ENCODE measurements at places on chromosomes 5 and 9. TPM values are rescaled to one million over a fixed set of nuclear protein-coding genes. Genes with fewer than 3 reads are reported as not detected.
A peak's percentile ranks its signal among the peaks of the same experiment; 100 is the strongest.

The SPATA31E1 gene
- total RNA-seq: not detected

The SLC25A51 gene
- total RNA-seq: 37.1 TPM

The TNPO1 gene
- 172 TPM for total RNA-seq

The PCDHGA7 gene
- 0.62 TPM for total RNA-seq

The ANKRD34B gene
- 0.20 TPM for total RNA-seq

The S1PR3 gene
- 24.6 TPM for total RNA-seq

The ZMYND19 gene
- total RNA-seq: 31.1 TPM

- peaks cover 53% of the 10 kb centered on the region for H3K4me1 ChIP-seq
- H3K27ac ChIP-seq: peak overlapping the region; percentile 78
- H3K4me3 ChIP-seq: no peak overlapping the region
- DNase-seq: no peak
- H3K27me3 ChIP-seq: no peaks in the 10 kb centered on the region
- H3K36me3 ChIP-seq: no peaks in the 10 kb centered on the region
These were observed 3.7 kb upstream of the ICE1 start for GRCh38 chr5:5418764-5419163.

DNA sequence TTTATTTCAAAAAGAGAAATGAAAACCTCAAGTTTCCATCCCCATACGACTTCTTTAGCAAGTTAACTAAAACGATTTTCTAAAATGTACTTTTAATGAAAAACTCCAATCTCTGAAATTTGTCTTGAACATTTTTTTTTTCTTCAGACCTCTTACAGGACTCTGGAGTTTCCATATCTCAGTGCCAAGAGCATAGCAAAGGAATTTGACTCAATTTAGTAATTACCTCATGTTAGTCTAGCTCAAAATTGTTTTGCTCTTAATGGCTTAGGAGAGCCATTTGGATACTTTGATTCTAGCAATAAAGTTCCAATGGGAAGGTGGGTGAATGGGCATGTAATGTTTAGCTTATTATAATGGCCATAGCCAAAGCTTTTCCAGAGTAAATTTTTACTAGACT is 26.0 kb upstream of the SPATA31D4 start:
- no peaks in the 10 kb centered on the region for H3K4me1 ChIP-seq
- no peaks in the 10 kb centered on the region for H3K36me3 ChIP-seq
- DNase-seq: peak; percentile 67
- no peak overlapping the region for H3K4me3 ChIP-seq
- no peaks in the 10 kb centered on the region for H3K27me3 ChIP-seq
- H3K27ac ChIP-seq: no peak overlapping the region

DNA sequence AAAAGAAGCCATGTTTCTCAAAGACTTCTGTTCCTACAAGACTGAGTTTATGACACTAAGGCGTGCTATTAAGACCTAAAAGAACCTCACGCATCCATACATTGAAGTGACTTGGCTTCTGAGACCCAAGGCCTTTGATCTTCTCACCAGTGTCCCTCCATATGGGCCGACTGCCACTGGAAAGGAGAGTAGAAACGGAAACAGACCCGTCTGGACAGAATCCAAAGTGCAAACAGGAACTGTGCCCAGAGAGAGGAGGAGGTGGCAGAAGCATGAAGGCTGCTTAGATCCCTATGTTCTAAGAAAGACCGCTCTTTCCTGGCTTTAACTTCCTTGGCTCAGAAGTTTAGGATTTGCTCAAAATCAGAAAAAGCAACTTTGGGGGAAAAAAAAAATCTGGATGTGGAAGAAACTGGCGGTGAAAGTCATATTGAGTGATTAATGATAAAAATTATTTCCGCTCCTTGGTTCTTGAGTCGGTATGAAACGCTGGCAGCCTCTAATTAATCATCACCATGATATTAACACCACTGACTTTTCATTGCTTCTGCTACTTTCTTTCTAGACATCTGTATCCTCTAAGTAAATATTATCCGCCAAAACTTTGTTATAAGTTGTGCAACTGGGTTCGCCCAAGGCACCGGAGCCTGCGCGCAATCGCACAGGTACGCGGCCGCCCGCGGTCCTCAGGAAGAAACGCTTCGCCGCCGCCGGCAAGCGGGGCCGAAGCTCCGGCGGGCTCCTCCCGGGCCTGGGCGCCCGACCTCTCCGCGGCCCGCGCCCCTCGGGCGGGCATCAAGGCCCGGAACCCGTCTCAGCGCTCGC is 726 bp downstream of the DAP start:
- H3K27me3 ChIP-seq: no peaks in the 10 kb centered on the region
- peak overlapping the region; percentile 86 for H3K27ac ChIP-seq
- peaks cover 34% of the 10 kb centered on the region for H3K4me1 ChIP-seq
- peak overlapping the region; percentile 82 for H3K4me3 ChIP-seq

DNA sequence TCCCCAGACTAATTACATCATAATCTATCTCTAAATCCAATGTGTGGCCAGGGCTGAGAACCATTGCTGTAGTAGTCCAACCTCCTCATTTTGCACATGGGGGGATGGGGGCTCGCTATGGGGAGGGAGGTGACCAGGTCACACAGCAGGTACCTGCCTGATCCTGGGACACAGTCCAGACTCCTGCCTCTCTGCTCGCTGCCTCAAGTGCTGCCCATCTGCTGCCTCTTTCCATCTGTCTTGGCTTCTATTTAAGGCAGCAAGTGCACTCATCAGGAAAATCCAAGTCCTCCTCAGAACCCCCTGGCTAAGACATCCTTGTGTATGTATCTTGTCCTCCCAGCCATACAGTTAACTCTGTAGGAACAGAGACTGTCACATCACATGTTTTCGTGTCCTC is 57.7 kb upstream of the FRRS1L start:
- no peaks in the 10 kb centered on the region for H3K36me3 ChIP-seq
- H3K4me1 ChIP-seq: no peaks in the 10 kb centered on the region
- peaks cover 11% of the 10 kb centered on the region for H3K27me3 ChIP-seq
- H3K4me3 ChIP-seq: no peak overlapping the region

- H3K27me3 ChIP-seq: no peaks in the 10 kb centered on the region
- H3K4me1 ChIP-seq: peaks cover 5% of the 10 kb centered on the region
These were observed 548.9 kb downstream of the BNC2 start for GRCh38 chr9:16321461-16322119.

- no peak overlapping the region for H3K4me3 ChIP-seq
- no peak for DNase-seq
- no peaks in the 10 kb centered on the region for H3K27me3 ChIP-seq
- no peaks in the 10 kb centered on the region for H3K36me3 ChIP-seq
These were observed 50.6 kb upstream of the KLF4 start for GRCh38 chr9:107540164-107540561.

DNA sequence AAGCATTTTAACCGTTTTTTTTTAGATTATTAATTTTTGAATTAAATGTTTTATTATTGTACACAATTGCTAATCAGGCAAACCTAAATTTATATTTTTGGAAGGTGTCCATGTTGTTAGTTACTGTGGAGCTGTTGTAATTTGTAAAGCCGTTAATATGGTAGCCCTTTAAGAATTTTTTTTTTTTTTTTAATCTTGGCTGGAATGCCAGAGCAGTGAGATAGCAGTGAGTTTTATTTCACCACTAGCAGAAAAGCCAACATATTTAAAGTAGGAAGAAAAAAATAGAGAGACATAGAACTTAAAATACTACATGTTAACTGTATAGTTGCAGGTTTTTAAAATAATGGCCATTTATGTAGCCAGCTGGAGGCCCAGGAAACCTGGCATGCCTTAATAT is 35.3 kb upstream of the RNF20 start:
- no peaks in the 10 kb centered on the region for H3K4me1 ChIP-seq
- no peak overlapping the region for H3K4me3 ChIP-seq
- no peaks in the 10 kb centered on the region for H3K27me3 ChIP-seq
- H3K27ac ChIP-seq: no peak overlapping the region
- no peak for DNase-seq

GRCh38 chr9:111020594-111020993 is 17.7 kb downstream of the LPAR1 start:
- no peak overlapping the region for H3K27ac ChIP-seq
- DNase-seq: no peak
- peaks cover 7% of the 10 kb centered on the region for H3K4me1 ChIP-seq
- no peaks in the 10 kb centered on the region for H3K27me3 ChIP-seq
- H3K4me3 ChIP-seq: no peak overlapping the region
- no peaks in the 10 kb centered on the region for H3K36me3 ChIP-seq

GRCh38 chr5:158300256-158300655 is 441.3 kb upstream of the CLINT1 start:
- H3K27me3 ChIP-seq: peaks cover 2% of the 10 kb centered on the region
- H3K4me3 ChIP-seq: no peak overlapping the region
- no peaks in the 10 kb centered on the region for H3K36me3 ChIP-seq
- no peak overlapping the region for H3K27ac ChIP-seq

DNA sequence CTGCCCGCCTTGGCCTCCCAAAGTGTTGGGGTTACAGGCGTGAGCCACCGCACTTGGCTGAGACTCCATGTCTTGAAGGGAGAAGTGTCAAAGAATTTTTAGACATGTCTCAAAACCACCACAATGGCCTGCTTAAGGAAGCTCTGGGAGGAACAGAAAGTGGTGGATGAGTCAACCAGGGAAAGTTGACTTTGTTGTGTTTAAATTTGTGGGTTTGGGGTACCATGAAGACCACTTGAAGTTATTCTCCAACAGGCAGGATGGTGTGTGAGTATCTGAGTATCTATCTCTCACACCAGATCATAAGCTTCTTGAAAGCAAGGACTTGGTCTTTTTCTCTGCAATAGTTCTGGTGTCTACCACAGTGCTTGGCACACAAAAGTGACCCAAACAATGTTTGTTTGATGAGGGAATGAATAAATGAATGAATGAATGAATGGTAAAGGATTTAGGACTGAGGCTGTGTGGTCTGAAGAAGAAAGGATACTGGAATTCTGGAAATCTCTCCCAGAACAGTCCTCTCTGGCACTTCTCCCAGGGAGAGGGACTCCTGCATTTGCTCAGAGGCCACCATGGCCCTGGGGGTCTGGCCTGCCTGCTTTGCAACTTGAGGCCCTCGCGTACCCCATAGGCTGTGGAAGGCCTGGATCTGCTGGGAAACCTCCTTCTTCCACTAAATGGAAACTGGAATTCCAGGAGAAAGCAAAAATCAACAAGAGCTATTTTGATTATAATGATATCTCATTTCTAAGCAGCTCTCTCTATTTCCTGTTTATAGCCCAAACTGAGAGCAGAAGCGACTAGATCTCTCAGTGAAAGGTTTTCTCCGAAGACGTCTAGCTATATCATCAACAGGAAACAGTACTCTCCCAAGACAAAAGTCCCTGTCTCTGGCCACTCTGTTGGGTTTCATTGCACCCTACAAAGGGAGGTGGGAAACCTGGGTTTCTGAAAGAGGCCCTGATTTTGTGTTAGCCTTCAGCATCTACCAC is 187.9 kb downstream of the PALM2AKAP2 start:
- no peaks in the 10 kb centered on the region for H3K27me3 ChIP-seq
- H3K27ac ChIP-seq: no peak overlapping the region
- no peak for DNase-seq
- H3K4me3 ChIP-seq: no peak overlapping the region
- no peaks in the 10 kb centered on the region for H3K36me3 ChIP-seq

DNA sequence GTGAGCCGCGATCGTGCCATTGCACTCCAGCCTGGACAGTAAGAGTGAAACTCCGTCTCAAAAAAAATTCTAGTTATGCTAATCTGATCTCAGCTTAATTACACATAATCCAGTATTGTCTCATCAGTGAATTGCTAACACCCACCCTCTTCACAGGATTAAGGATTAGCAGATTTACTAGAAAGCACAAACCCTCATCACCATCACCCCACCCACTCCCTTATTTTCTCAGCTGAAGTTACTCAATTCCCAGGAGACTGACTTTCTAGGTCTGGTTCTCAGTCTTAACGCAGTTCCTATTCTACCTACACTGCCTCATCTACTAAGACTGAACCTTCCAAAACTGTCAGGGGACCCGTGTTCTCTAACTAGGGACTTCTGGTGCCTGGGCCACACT is 9.0 kb downstream of the TOR1B start:
- H3K27ac ChIP-seq: no peak overlapping the region
- peaks cover 16% of the 10 kb centered on the region for H3K36me3 ChIP-seq
- H3K4me3 ChIP-seq: no peak overlapping the region
- no peaks in the 10 kb centered on the region for H3K27me3 ChIP-seq
- H3K4me1 ChIP-seq: no peaks in the 10 kb centered on the region

- no peak overlapping the region for H3K27ac ChIP-seq
- H3K36me3 ChIP-seq: no peaks in the 10 kb centered on the region
- no peak overlapping the region for H3K4me3 ChIP-seq
- DNase-seq: no peak
- no peaks in the 10 kb centered on the region for H3K4me1 ChIP-seq
These were observed 95.8 kb upstream of the SPATA31C2 start for GRCh38 chr9:88234114-88234513.

DNA sequence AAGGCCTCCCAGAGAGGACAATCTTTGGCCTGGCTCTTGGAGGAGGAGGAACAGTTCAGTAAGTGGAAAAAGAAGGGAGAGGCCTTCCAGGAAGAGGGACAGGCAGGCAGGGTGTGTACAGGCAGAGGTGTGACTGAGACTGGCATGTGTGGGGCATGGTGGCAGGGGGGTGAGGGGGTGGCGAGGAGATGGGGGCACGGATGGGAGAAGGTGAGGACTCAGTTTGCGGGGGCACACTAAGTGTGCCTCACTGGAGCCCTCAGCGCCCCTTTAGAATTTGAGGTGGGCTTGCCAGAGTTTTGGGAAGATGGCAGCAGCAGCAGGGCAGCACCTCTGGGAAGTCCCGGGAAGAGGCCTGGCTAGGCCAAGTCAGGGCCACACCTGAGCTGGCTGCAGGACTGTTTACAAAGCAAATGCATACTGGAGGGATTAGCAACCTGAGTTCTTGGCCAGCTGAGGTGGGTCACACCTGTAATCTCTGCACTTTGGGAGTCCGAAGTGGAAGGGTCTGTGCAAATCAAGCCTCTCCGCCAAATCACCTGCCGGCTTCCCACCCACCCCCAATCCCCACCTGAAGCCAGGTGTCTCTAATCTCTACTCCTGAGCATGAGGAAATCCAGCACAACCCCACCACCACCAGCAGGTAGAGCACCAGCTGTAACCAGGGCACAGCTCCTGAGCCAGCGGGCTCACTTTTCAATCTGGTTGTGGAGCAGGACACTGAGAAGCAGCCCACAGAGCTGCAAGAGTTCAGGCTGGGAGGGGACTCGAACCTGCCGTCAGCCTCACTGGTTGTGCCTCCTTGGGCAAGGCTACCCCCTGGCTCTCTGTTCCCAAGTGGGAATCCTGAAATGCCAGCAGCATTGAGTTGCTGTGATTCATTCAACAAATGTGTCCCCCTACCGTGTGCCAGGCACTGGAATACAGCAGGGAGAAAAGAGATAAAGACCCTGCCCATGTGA is 10.2 kb upstream of the GABRP start:
- H3K4me3 ChIP-seq: no peak overlapping the region
- no peaks in the 10 kb centered on the region for H3K36me3 ChIP-seq
- no peaks in the 10 kb centered on the region for H3K4me1 ChIP-seq
- H3K27me3 ChIP-seq: no peaks in the 10 kb centered on the region
- no peak overlapping the region for H3K27ac ChIP-seq
